ENCODE measurements at places on chromosomes 1 and 21. TPM values are rescaled to one million over a fixed set of nuclear protein-coding genes. Genes with fewer than 3 reads are reported as not detected.

GRCh38 chr1:177849579-177850290, 120.1 kb downstream of the SEC16B start:
- no peak overlapping the region for H3K27ac ChIP-seq
- no peak overlapping the region for H3K4me3 ChIP-seq
- DNase-seq: no peak
- H3K4me1 ChIP-seq: no peaks in the 10 kb centered on the region
- no peaks in the 10 kb centered on the region for H3K27me3 ChIP-seq

- peaks cover 46% of the 10 kb centered on the region for H3K4me1 ChIP-seq
- H3K27ac ChIP-seq: peak overlapping the region; percentile 72
- peaks cover 7% of the 10 kb centered on the region for H3K36me3 ChIP-seq
Measured at GRCh38 chr1:167601442-167602383, 28.3 kb upstream of the RCSD1 start.

CYB5RL gene
- total RNA-seq: 12.2 TPM

GRCh38 chr1:184950227-184950626, 24.1 kb downstream of the NIBAN1 start:
- no peak for DNase-seq
- H3K4me3 ChIP-seq: no peak overlapping the region
